ENCODE measurements at places on chromosomes 5 and 9. TPM values are rescaled to one million over a fixed set of nuclear protein-coding genes. Genes with fewer than 3 reads are reported as not detected.

The SH3PXD2B gene
- 48.1 TPM for total RNA-seq

GRCh38 chr5:95962785-95963184 is 1.1 kb upstream of the ELL2 start:
- no peaks in the 10 kb centered on the region for H3K36me3 ChIP-seq
- H3K27ac ChIP-seq, result peak overlapping the region; percentile 82
- peaks cover 14% of the 10 kb centered on the region for H3K4me1 ChIP-seq
- H3K4me3 ChIP-seq, result peak overlapping the region; percentile 88
- peaks cover 5% of the 10 kb centered on the region for H3K27me3 ChIP-seq

DNA sequence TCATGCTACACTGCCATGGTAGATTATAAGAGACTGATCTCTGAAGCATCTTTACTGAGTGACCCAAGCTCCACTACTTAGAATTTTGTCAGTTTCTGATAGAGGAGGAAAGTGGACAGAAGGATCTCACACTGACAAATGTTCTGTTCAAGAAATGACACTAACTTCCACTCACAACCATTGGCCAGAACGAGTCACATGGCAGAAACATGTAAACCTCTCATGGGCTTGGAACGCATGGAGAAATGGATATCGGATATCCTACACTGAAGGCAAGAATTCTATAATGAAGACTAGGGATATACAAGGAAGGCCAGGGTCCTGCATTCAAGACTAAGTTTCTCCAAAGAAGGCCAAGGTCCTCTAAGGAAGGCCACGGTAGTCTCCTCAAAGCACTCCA is 31.1 kb downstream of the EGFLAM start:
- no peaks in the 10 kb centered on the region for H3K4me1 ChIP-seq
- no peak overlapping the region for H3K4me3 ChIP-seq
- H3K27me3 ChIP-seq, result no peaks in the 10 kb centered on the region
- no peak overlapping the region for H3K27ac ChIP-seq
- DNase-seq, result no peak

DNA sequence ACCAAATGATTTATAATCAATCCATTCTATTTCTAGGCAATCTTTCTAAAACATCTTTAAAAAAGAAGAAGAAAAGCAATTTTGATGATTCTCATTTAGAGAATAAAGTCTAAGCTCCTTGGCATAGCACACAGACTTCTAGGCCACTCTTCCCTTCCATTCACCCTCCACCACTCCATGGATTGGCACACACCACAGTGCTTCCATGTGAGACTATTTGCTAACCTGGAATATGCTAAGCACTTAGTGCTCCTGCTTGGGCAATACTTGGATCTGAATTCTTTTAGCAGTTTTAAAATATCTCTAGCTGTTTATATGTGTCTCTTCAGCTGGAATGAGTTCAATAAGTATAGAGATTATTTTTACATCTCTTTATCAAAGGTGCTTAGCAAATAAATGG is 177.6 kb upstream of the FBXL7 start:
- H3K36me3 ChIP-seq, result no peaks in the 10 kb centered on the region
- no peak overlapping the region for H3K4me3 ChIP-seq
- no peaks in the 10 kb centered on the region for H3K27me3 ChIP-seq
- DNase-seq, result no peak
- H3K4me1 ChIP-seq, result no peaks in the 10 kb centered on the region
- H3K27ac ChIP-seq, result no peak overlapping the region

DNA sequence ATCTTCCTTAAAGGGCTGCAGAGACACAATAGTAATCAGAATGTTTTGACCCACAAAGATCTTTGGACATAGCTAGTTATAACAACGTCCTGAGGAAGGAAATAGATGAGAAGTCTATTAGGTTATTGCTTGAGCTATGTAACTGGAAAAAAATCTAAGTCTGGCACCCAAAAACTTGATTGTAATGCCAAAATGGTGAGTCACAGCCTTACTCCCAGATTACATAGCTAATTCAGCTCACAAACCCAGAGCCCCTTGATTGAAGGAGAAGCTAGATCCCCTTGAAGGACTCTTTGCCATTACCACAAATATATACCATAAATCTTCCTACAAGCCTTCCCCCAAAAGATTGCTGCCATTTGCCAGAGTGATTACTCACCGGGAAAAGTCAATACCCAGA is 341.8 kb upstream of the KIF2A start:
- H3K4me3 ChIP-seq, result no peak overlapping the region
- no peaks in the 10 kb centered on the region for H3K4me1 ChIP-seq
- no peak for DNase-seq
- H3K36me3 ChIP-seq, result no peaks in the 10 kb centered on the region
- no peak overlapping the region for H3K27ac ChIP-seq
- no peaks in the 10 kb centered on the region for H3K27me3 ChIP-seq

DNA sequence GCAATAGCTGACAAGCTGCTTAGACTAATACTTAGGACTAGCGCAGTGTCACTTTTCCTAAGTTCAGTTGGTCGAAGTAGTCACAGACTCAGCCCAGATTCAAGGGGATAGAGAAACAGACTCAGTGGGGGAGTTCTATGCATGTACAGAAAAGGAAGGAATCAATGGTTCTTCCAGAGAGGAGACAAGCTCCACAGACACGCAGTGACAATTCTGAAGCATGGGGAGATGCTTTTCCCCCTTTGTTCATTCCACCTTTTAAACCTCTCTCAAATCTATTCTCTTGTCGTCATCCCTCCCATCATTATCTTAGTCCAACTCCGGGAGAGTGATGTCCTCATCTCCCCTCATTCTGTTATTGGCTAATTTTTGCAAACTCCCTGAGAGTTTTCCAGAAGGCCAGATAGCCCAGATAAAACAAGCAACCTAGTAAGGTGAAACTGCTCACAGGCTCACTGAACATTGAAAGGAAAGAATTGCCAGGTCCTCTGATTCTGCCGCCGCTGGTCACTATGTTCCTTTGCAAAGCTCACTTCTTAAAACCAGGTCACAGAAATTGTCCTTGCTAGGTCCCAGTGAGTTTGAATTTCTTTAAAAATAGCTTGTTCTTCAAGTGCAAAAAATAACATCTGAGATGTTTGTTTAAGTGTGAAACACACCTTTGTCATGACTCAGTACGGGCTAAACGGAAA is 13.4 kb upstream of the STRBP start:
- no peaks in the 10 kb centered on the region for H3K27me3 ChIP-seq
- DNase-seq, result no peak
- H3K4me3 ChIP-seq, result no peak overlapping the region
- H3K4me1 ChIP-seq, result no peaks in the 10 kb centered on the region
- no peaks in the 10 kb centered on the region for H3K36me3 ChIP-seq

DNA sequence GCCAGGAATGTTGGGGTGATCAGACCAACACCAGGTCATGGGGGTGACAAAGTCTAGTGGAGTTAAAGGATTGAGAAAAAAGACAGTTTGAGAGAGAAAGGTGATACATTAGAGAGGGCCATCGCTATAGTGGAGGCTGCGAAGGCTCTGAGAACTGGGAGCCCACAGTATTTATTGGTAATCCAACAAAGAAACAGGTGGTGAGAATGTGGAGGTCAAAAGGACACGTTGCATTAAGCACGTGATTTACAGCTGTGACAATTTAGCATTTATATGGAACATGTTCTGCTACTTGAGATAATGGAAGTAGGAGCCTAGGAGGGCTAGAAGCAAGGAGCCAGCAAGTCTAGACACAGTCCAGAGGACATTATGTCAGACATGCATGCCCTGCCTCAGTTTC is 2086.5 kb upstream of the C9orf72 start:
- H3K4me3 ChIP-seq, result no peak overlapping the region
- H3K27ac ChIP-seq, result no peak overlapping the region
- DNase-seq, result no peak
